ENCODE measurements at places on chromosomes 13 and 19.
A peak's percentile ranks its signal among the peaks of the same experiment; 100 is the strongest.

GRCh38 chr13:32409561-32410421 is 18.1 kb downstream of the N4BP2L1 start:
- H3K4me1 ChIP-seq: no peaks in the 10 kb centered on the region
- DNase-seq: no peak
- peaks cover 15% of the 10 kb centered on the region for H3K36me3 ChIP-seq
- no peak overlapping the region for H3K27ac ChIP-seq
- no peak overlapping the region for H3K4me3 ChIP-seq
- no peaks in the 10 kb centered on the region for H3K27me3 ChIP-seq

DNA sequence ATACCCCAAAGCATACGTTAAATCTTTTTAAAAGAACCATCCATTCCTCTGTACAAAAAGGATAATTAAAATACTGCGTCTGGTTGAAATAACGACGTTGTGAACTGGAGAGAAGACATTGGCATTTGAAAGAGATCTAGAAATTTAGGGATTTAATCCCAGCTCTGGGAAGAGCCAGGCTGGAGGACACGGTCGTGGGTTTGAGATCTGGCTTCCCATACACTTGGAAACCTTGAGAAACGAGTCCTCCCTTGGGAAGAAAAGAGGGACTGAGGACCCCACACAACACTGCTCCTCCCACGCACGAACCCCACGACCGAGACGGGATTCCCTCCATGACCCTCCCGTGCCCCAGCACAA is 625 bp downstream of the ZNF709 start:
- H3K36me3 ChIP-seq: no peaks in the 10 kb centered on the region
- H3K4me1 ChIP-seq: peaks cover 11% of the 10 kb centered on the region
- no peaks in the 10 kb centered on the region for H3K27me3 ChIP-seq
- H3K4me3 ChIP-seq: peak overlapping the region; percentile 97

DNA sequence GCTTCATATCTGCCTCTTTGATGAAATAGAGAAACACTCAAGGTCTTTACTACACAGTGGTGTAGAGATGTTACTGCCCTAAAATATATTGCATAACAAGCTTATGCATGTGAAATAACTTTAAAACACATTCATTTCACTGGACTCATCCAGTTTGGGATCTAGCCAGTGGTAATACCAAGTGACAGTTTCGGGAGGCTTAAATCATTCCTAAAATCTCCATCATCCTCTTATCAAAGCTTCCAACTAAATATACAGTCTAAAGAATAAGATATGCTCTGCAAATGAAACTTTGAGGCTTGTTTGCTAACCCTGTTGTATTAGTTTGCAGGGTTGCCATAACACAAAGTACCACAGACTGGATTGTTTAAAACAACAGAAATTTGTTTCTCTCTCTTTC is 52.8 kb downstream of the THSD1 start:
- DNase-seq: no peak
- H3K27ac ChIP-seq: no peak overlapping the region
- no peaks in the 10 kb centered on the region for H3K27me3 ChIP-seq
- no peaks in the 10 kb centered on the region for H3K4me1 ChIP-seq
- no peak overlapping the region for H3K4me3 ChIP-seq

- no peak for DNase-seq
- no peaks in the 10 kb centered on the region for H3K4me1 ChIP-seq
- H3K4me3 ChIP-seq: no peak overlapping the region
- H3K27ac ChIP-seq: no peak overlapping the region
- H3K27me3 ChIP-seq: no peaks in the 10 kb centered on the region
Observed at GRCh38 chr13:71350886-71351285, 516.1 kb downstream of the DACH1 start.

GRCh38 chr19:14102756-14103155 is 12.2 kb upstream of the SAMD1 start:
- H3K4me3 ChIP-seq: no peak overlapping the region
- no peak for DNase-seq
- H3K27me3 ChIP-seq: no peaks in the 10 kb centered on the region
- H3K4me1 ChIP-seq: no peaks in the 10 kb centered on the region
- H3K36me3 ChIP-seq: peaks cover 82% of the 10 kb centered on the region

DNA sequence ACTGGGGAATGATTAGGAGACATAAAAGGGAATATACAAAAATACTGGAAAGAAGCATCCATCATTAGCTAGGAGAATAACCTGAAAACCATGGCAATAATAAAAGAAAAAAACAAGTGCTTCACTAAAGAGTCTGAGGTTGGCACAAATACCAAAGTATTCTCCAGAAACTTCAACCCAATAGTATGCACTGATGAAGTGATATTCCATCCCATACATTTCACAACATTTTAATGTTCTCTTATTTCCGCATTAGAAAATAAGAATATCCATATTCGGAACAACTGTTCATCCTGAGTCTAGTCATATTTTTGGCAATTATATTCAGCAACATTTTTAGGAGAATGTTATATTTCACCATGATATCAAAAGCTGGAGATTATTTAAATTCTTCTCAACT is 116.2 kb downstream of the POSTN start:
- no peak overlapping the region for H3K27ac ChIP-seq
- H3K36me3 ChIP-seq: no peaks in the 10 kb centered on the region
- no peak overlapping the region for H3K4me3 ChIP-seq
- H3K27me3 ChIP-seq: no peaks in the 10 kb centered on the region

DNA sequence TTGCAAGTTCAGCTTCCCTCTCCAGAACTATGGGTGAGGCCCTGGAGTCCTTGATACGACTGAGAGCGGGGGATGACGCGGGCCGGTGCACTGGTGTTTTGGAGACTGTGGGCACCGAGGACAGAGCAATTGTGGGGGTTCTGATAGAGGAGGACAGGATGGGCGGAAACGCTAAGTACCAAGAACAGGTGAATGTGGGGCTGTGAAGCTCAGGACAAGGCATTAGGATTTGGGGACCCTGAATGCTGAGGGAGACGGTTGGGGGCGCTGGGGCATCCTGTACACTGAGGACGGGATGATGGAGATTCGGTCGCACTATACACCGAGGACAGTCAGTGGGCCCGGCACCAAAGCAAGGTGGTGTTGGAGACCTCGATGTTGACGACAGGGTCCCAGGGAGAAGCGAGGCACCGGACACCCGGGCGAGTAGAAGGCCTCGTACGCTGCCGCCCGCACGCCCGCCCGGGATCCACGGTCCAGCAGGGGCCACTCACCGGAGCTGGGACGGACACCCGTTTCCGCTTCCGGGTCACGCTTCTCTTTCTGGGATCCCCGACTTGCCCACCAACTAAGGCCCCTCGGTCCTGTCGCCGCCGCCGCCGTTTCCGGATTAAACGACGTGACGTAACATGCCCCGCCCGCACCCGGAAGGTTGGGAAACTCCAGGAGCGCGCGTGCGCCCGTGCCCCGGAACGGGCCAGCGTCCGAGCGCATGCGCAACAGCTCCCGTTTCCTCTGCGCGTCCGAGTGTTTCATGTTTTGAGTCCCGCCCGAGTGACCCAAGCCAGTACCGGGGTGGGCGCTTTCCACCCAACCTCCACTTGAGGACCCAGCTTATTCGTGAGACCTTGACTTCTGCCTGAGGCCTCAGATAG is at the start of gene CHMP2A:
Gene CHMP2A, minus strand, starts transcription at position 612 of the 875 bp plus-strand sequence. CDS start 893 bp downstream, outside the sequence.
- peaks cover 34% of the 10 kb centered on the region for H3K4me1 ChIP-seq
- DNase-seq: peak; percentile 99
- peaks cover 55% of the 10 kb centered on the region for H3K36me3 ChIP-seq
- H3K27me3 ChIP-seq: no peaks in the 10 kb centered on the region

DNA sequence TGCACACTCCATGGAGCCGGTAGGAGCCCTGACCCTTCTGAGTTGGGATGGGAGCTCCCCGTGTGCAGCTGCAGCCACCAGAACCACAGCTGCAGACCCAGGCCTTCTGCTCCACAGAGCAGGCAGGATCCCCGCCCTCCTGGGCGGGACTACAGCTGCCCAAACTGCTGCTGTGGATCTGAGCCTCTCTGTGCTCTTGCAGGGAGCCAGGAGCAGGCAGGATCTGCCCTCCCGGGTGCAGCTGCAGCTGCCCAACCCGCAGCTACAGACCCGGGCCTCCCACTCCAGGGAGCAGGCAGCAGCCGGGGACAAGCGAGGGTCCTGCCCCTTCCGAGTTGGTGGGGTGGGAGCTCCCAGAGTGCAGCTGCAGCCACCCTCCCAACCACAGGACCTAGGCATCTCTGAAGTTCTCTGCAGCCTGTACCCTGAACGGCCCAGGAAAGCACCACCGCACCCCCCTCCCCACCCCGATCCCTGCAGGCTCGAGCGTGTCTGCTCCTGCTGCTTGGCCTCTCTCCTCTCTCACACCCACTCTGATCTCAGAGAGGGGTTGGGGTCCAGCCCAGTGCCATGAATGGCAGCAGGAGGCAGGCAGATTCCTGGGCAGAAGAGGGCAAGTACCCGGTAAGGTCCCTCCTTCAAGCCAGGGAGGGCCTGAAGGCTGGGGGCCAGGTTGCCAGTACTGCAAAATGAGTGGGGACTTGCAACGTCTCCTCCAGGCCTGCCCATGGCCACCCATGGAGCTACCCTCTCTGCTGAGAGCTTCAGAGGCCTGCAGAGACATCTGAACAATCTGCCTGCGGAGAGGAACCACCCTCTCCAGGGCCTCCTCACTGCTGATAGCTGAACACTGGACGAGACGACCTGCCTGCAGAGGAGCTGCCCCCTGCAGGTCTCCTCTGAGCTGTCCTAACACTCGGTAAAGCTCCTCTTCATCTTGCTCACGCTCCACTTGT is 16.4 kb upstream of the EMP3 start:
- no peaks in the 10 kb centered on the region for H3K36me3 ChIP-seq
- H3K4me1 ChIP-seq: no peaks in the 10 kb centered on the region
- no peaks in the 10 kb centered on the region for H3K27me3 ChIP-seq
- no peak overlapping the region for H3K4me3 ChIP-seq
- no peak for DNase-seq

GRCh38 chr19:3135961-3136683 is at the start of gene GNA15:
GNA15 (plus strand) TSS chr19:3136033; CDS start chr19:3136451, 418 bp downstream.
- no peaks in the 10 kb centered on the region for H3K27me3 ChIP-seq
- peak within 1 kb of the TSS; percentile 81 for H3K27ac ChIP-seq
- H3K36me3 ChIP-seq: no peaks in the 10 kb centered on the region
- H3K4me1 ChIP-seq: peaks cover 13% of the 10 kb centered on the region
- peak; percentile 86 for DNase-seq

DNA sequence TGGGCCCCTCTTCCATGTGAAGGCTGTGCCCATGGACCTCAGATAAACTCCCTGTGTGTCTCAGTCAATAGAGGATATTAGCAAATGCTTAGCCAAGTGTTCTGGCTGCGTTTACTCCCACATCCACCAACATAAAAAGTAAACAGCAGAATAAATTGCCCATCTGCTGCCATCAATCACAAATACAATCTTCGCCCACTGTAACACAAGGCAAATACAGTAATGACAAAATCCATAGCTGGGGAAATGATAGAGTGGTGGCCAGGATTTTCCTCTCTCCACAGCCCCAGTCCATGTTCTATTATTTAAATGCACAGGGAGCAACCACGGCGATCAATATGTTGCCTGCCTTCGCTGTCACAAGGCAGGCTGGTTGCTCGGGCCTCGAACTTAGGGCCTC is 376.5 kb downstream of the UQCRFS1 start:
- H3K36me3 ChIP-seq: no peaks in the 10 kb centered on the region
- DNase-seq: no peak
- H3K27ac ChIP-seq: no peak overlapping the region
- no peaks in the 10 kb centered on the region for H3K4me1 ChIP-seq
- no peak overlapping the region for H3K4me3 ChIP-seq

DNA sequence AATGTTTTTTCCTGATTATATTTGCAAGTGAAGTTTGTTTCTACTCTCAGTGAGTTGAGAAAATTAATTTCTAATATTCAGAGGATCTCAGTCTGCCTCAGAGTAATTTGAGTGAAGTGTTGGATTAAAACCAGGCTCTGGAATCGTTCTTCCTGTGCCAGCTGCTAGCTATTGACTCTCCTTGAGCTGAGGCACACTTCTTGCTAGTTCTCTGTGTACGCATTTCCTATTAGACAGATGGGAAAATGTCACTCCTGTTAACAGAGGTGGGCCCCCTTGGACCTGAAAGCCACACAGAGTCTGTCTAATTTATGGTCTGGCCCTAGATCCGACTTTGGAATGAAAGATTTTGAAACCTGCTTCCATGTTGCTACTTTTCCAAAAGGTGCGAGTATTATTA is 107.6 kb upstream of the RNF113B start:
- H3K36me3 ChIP-seq: no peaks in the 10 kb centered on the region
- no peak overlapping the region for H3K4me3 ChIP-seq
- H3K27ac ChIP-seq: no peak overlapping the region
- no peaks in the 10 kb centered on the region for H3K27me3 ChIP-seq
- no peaks in the 10 kb centered on the region for H3K4me1 ChIP-seq

DNA sequence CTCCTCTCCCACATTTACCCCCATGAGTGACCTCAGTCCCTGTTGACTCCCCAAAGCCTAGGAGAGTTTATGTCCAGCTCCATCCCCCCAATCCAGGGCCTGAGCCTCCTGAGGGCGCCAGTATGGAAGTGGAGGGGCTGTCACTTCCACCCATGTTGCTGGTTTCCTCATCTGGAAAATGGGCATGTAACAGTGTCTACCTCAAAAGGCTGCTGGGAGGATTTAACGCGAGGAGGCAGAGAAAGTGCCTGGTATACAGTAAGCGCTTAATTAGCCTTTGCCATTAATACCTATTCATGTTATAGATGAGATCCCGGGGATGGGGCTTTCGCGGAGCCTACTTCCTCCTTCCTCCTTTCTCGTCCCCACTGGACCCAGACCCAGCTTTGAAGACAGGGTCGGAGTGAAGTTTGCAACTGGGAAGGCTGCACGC is 476 bp downstream of the TYK2 start:
- H3K4me3 ChIP-seq: peak overlapping the region; percentile 91
- H3K36me3 ChIP-seq: peaks cover 17% of the 10 kb centered on the region
- H3K27ac ChIP-seq: peak overlapping the region; percentile 85
- H3K27me3 ChIP-seq: no peaks in the 10 kb centered on the region
- H3K4me1 ChIP-seq: peaks cover 15% of the 10 kb centered on the region
- DNase-seq: no peak

DNA sequence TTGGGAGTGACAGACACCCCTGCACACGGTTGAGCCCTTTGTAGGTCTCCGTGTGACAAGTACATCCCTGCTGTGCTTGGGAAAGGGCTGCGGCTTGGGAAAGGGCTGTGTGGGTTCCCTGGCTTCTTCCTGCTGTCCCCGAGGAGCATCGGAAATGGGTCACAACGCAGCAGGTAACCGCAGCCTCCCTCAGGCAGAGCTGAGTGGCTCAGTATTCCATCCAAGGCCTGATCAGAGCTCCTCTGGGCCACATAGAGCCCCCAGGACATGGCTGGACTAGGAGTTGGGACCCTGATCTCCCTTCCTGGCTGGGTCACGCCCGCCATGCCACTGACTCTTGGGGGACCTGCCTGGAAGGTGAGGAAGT is 16.3 kb downstream of the TECR start:
- no peaks in the 10 kb centered on the region for H3K36me3 ChIP-seq
- H3K27ac ChIP-seq: no peak overlapping the region
- H3K4me3 ChIP-seq: no peak overlapping the region
- H3K4me1 ChIP-seq: no peaks in the 10 kb centered on the region
